ENCODE measurements at places on chromosomes 13 and 19. TPM values are rescaled to one million over a fixed set of nuclear protein-coding genes. Genes with fewer than 3 reads are reported as not detected.

Gene CEACAM19
- total RNA-seq = 0.20 TPM

Gene LILRB5
- not detected for total RNA-seq

Gene SERPINE3
- total RNA-seq = not detected

Gene IGLON5
- not detected for total RNA-seq

Gene ZNF729
- not detected for total RNA-seq

Gene LRRC4B
- not detected for total RNA-seq

Gene ABCA7
- 3.4 TPM for total RNA-seq

Gene CGB5
- not detected for total RNA-seq

Gene SYNE4
- not detected for total RNA-seq

Gene ZNF540
- total RNA-seq = 0.96 TPM

Gene BIVM
- 13.3 TPM for total RNA-seq

Gene KASH5
- total RNA-seq = not detected

Gene TSPAN16
- not detected for total RNA-seq

Gene NLRP5
- not detected for total RNA-seq

Gene THSD8
- total RNA-seq = not detected

All from RPMI7951 (cell line).